ENCODE measurements at places on chromosomes 1 and 21. TPM values are rescaled to one million over a fixed set of nuclear protein-coding genes. Genes with fewer than 3 reads are reported as not detected.

Gene LRRC7
- total RNA-seq = 0.47 TPM

Gene RASSF5
- 6.1 TPM for total RNA-seq

Gene OR2AK2
- not detected for total RNA-seq

Gene ITLN2
- not detected for total RNA-seq

- no peaks in the 10 kb centered on the region for H3K36me3 ChIP-seq
- no peak for DNase-seq
- H3K4me1 ChIP-seq = no peaks in the 10 kb centered on the region
- peaks cover 4% of the 10 kb centered on the region for H3K27me3 ChIP-seq
These were observed 27.0 kb downstream of the ABCA4 start for GRCh38 chr1:94093996-94094395.

DNA sequence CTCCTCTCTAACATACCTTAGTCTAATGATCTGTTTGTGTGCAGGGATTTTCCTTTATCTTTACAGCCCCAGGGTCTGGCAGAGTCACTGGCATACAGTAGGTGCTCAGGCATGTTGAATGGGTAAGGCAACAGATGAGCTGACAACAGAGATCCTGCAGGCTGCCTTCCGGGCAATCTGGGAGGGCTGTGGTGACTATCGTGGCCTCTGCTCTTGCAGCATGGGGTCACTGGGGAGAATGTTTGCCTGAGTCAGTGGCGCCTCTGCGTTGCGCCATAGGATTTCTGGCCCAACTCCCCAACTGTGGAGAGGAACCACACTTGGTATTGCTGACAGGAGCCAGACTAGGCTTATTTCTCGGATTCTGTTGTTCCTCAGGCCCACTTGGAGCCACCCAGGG is 93.8 kb downstream of the LAMC2 start:
- DNase-seq = no peak
- no peak overlapping the region for H3K27ac ChIP-seq
- H3K27me3 ChIP-seq = peaks cover 10% of the 10 kb centered on the region
- no peak overlapping the region for H3K4me3 ChIP-seq
- no peaks in the 10 kb centered on the region for H3K4me1 ChIP-seq

GRCh38 chr1:231600458-231600976 is 26.1 kb upstream of the DISC1 start:
- no peak for DNase-seq
- no peaks in the 10 kb centered on the region for H3K4me1 ChIP-seq
- H3K27me3 ChIP-seq = peaks cover 1% of the 10 kb centered on the region
- no peak overlapping the region for H3K4me3 ChIP-seq
- H3K27ac ChIP-seq = no peak overlapping the region

GRCh38 chr1:201619513-201619912 is 80.6 kb downstream of the NAV1 start:
- DNase-seq = no peak
- H3K36me3 ChIP-seq = no peaks in the 10 kb centered on the region
- H3K27me3 ChIP-seq = peaks cover 10% of the 10 kb centered on the region
- no peaks in the 10 kb centered on the region for H3K4me1 ChIP-seq
- no peak overlapping the region for H3K4me3 ChIP-seq

DNA sequence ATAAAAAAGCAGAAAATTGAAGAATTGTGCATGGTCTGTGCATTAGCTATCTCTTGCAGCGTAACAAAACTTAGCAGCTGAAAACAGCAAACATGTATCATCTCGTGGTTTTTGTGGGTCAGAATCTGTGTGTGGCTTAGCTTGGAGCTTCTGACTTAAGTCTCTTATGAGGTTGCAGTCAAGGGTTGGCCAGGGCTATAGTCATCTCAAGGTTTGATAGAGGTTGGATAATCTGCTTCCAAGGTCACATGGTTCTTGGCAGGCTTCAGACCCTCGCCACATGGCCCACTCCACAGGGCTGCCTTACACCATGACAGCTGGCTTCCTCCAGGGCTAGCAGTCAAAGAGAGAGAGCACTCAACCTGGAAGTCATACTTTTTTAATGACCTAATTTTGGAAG is 35.9 kb downstream of the CNST start:
- DNase-seq = no peak
- H3K36me3 ChIP-seq = no peaks in the 10 kb centered on the region
- no peak overlapping the region for H3K27ac ChIP-seq
- H3K4me3 ChIP-seq = no peak overlapping the region
- H3K27me3 ChIP-seq = no peaks in the 10 kb centered on the region

GRCh38 chr1:53754484-53755312 is 15.7 kb upstream of the GLIS1 start:
- H3K4me3 ChIP-seq = no peak overlapping the region
- no peaks in the 10 kb centered on the region for H3K36me3 ChIP-seq
- H3K4me1 ChIP-seq = no peaks in the 10 kb centered on the region
- peak; percentile 46 for DNase-seq
- no peak overlapping the region for H3K27ac ChIP-seq

GRCh38 chr1:109248797-109249629 is at the start of gene CELSR2:
CELSR2 (plus strand) TSS chr1:109249539; CDS start chr1:109250080, 541 bp downstream.
- no peaks in the 10 kb centered on the region for H3K36me3 ChIP-seq
- H3K4me3 ChIP-seq = peak within 1 kb of the TSS; percentile 37
- peaks cover 10% of the 10 kb centered on the region for H3K27me3 ChIP-seq
- no peaks in the 10 kb centered on the region for H3K4me1 ChIP-seq

GRCh38 chr1:96820671-96821070 is 99.1 kb downstream of the PTBP2 start:
- no peaks in the 10 kb centered on the region for H3K4me1 ChIP-seq
- no peak overlapping the region for H3K4me3 ChIP-seq
- no peaks in the 10 kb centered on the region for H3K27me3 ChIP-seq
- no peaks in the 10 kb centered on the region for H3K36me3 ChIP-seq
- no peak overlapping the region for H3K27ac ChIP-seq

GRCh38 chr1:219099307-219099706 is 74.4 kb upstream of the LYPLAL1 start:
- no peaks in the 10 kb centered on the region for H3K27me3 ChIP-seq
- H3K4me1 ChIP-seq = peaks cover 9% of the 10 kb centered on the region
- H3K27ac ChIP-seq = no peak overlapping the region
- DNase-seq = no peak

DNA sequence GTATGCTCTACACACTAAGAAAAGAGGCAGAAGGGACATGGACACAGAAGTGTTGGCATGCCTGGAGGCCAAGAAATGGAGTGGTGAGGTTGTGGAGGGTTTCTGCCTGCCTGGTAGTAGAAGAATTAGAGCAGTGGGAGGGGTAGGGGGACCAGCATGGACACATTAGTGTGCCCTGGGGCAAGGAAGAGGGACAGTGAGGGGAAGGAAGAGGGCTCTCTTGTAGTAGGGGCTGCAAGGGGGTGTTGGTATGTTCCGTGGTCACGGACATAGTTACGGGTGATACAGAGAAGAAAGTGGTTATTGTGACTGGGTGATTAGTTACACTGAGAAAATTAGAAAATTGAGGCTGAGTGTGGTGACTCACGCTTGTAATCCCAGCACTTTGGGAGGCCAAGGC is 23.3 kb downstream of the LEMD1 start:
- no peaks in the 10 kb centered on the region for H3K4me1 ChIP-seq
- DNase-seq = no peak
- no peak overlapping the region for H3K4me3 ChIP-seq
- H3K27me3 ChIP-seq = peaks cover 3% of the 10 kb centered on the region
- H3K27ac ChIP-seq = no peak overlapping the region

- no peaks in the 10 kb centered on the region for H3K36me3 ChIP-seq
- peak overlapping the region; percentile 54 for H3K4me3 ChIP-seq
- H3K27me3 ChIP-seq = peaks cover 43% of the 10 kb centered on the region
- H3K4me1 ChIP-seq = no peaks in the 10 kb centered on the region
- H3K27ac ChIP-seq = no peak overlapping the region
These were observed 772 bp downstream of the SLC30A2 start for GRCh38 chr1:26044971-26045721.

- DNase-seq = no peak
- peaks cover 27% of the 10 kb centered on the region for H3K4me1 ChIP-seq
- H3K27ac ChIP-seq = no peak overlapping the region
- H3K4me3 ChIP-seq = no peak overlapping the region
- peaks cover 7% of the 10 kb centered on the region for H3K36me3 ChIP-seq
- H3K27me3 ChIP-seq = no peaks in the 10 kb centered on the region
These were observed 22.4 kb upstream of the BCAR3 start for GRCh38 chr1:93704052-93704451.
